ENCODE measurements at places on chromosomes 7 and 10.
A peak's percentile ranks its signal among the peaks of the same experiment; 100 is the strongest.

GRCh38 chr10:99369551-99369950 is 40.4 kb downstream of the CNNM1 start:
- ATAC-seq, result no peak

DNA sequence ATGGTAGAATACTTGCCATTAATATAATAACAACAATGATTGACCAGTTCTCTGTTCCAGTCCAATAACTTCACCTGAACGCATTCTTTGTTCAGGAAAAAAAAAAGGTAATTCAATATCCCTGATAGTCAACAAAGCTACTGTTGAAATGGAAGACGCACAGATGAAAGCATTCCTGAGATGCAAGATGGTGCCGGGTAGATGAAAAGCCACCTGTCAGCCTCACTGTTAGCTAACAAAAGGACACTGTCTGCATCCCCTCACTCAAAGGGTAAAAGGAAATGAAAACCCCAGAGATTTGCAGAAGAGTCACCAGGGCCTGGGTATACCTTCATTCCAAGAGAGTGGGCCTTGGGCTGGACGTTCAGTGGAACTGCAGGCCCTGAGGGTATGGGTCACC is 357.4 kb downstream of the PLXNA4 start:
- ATAC-seq, result no peak

- no peak for ATAC-seq
Measured at GRCh38 chr7:98376711-98377110, 24.2 kb downstream of the BAIAP2L1 start.

DNA sequence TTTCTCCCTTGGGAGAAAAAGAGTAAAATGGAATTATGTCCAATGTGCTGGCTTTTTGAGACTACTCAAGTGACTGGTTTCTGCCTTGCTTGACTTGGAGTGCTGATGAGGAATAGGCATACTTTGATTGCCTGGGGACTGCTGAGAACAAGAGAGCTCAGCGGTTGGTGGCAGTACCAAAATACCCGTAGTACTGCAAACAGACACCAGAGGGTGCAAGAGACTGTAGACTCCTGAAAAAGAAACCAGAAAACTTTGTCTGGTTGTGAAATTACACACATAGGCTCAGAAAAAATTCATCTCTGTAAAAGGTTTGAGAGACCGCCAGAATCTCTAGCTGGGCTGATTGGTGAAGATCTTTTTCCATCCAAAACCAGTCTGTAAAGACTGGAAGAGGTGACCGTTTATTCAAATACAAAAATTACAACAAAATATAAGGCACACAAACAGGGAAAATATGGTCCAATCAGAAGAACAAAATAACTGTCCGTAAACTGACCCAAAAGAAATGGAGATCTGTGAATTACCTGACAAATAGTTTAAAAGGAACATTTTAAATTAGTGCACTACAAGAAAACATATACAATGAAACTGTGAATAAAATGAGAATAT is 18.5 kb downstream of the BICC1 start:
- ATAC-seq, result peak; percentile 67

GRCh38 chr7:144907577-144907976 is 71.7 kb upstream of the TPK1 start:
- ATAC-seq, result peak; percentile 66

DNA sequence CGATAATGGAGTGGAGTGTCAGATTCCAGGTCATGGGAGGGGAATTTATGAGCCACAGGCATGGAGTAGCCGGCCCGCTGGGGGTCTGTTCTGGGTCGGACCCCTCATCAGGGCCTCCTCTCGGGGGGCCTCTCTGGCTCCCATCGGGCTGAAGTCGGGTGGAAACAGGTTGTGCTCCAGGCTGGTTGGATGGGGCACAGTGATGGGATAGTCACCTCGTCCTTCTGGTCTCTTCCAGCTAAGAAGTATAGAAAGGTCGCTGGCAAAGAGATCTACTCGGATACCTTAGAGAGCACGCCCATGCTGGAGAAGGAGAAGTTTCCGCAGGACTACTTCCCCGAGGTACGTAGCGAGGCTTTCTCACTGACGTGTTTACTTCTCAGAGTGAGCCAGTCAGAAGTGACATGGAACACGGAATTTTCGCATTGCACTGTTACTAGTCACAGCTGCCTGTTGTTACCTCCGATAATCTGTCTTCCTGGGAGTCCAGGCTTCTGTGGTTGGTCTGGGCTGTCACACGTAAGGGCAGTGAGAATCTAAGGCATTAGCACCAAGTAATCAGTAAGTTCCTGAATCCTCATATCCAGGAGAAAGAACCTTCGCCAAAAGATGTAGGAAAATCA is 88.3 kb downstream of the NKX6-2 start:
- ATAC-seq, result no peak

DNA sequence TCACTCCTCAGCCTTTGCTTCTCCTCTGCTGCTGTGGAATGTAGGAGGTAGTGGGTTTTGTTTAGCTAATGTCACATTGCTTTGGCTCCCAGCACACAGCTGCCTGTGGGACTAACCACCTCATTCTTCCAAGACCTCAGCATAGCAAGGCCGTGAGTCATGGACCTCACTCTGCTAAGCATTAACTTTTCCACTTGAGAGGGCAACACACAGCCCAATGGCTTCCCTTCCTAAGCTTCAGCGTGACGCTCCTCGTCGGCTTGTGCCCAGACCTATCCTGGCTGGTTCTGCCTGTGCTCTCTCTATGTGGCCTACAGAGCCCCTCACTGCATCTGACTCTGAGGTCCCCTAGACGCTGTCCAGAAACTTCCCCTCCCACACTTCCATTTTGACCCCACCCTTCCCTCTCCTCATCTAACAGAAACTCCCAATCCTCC is 23.3 kb downstream of the MYOF start:
- ATAC-seq, result peak; percentile 68

DNA sequence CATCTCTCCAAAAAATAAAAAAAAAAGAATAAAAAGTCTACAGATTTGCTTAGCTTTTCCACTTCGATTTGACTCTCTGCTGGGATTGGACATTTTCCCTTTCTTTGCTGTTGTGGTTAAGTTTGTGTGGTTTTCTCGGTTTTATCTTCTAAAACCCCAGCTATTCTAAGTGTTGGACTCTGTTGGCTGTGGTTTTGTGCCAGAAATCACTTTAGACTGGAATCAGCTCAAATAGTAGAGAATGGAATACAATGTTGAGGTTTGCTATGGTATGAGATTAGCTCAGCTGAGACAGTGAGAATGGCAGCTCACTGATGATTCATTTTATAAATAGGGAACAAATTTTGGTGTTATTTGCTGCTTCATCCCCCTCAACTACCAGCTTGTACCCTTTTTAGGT is 116.0 kb downstream of the BUB3 start:
- ATAC-seq, result no peak

GRCh38 chr7:139679731-139680594 is 97.8 kb downstream of the HIPK2 start:
- ATAC-seq, result no peak

GRCh38 chr10:59098387-59098786 is 78.1 kb upstream of the PHYHIPL start:
- ATAC-seq, result no peak

GRCh38 chr7:11492307-11492706 is 339.7 kb downstream of the THSD7A start:
- no peak for ATAC-seq

GRCh38 chr10:2839081-2839725 is 228.1 kb upstream of the PFKP start:
- no peak for ATAC-seq
